Hypothalamus (tissue), 51 donors: ENCODE measurements at places on chromosomes 2 and 18.

DNA sequence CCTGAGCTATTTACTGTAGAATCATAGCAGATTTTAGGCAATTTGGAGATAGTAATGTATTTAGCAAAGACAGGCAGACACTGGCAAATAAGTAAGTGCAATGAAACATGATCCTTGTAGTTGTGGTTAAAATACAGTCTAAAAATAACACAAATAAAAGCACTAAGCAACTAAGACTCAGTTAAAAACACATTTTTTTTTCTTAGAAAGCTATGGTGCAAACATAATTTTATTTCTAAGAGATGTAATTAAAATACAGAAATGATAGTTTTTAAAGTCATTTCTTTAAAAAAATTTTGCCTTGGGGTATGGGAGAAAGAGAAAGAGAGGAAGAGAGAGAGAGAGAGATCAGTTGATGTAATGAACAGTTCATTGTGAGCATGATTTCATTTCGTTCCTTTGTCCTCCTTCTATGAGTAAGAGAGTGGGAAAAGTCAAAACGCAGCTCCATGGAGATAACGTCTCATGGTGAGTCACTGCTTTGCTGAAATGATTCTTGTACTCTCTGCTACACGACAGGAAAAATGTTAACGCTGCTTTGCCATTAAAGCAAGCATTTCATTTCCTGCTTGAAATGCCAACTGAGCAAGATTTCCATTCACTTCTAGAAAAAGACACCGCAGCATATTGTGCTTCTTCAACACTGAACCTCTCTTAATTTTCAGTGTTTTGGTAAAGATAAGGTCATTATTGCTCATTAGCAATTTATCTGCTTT is 61.3 kb upstream of the PGAP1 start:
- DNase-seq = no peak

DNA sequence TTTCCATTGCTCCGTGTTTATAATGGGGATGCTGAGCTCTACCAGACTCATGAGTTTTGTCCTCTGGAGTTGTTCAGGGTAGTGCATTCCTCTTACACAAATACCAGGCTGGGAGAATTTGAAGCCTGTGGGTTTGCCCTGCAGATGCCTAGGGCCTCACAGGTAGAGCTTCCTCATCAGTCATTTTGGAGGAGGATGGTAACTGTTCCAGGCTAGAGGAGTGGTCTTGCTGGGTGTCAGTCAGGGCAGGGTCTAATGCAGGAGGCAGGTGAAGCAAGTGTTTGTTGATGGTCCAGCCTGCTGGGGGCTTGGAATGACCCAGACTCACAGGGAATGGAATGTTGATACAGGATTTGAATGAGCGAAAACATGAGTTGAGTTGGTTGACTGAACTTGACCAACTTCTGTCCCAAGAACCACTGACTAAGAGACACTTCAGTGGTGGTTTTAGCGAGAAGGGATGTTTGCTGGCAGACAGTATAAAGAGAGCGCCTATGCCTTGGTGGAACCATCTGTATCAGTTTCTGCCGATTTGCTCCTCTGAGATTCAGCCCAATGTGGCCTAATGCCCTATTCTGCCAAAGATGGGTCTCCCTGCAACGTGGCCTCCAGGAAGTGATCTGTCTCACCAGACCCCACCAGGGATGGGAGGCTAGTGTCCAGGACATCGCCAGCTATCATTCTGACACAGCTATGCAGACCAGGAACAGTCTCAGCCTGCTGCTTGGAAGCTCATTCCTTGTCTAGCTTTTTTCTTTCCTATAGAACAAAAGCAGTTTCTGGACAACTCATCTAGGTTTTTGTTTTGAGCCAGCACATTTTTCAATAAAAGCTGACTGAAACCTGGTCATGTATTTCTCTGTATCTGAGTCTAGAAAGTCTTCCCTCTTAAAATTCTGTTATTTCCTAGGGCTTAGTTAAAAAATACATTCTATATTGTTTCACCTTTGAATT is 9.3 kb downstream of the IL1R2 start:
- no peak for DNase-seq

- DNase-seq = no peak
These were observed 87.8 kb downstream of the CCDC141 start for GRCh38 chr2:178962152-178962551.

- no peak for DNase-seq
These were observed 9.2 kb downstream of the OXER1 start for GRCh38 chr2:42754776-42755140.

- no peak for DNase-seq
These were observed 10.7 kb downstream of the RPL31 start for GRCh38 chr2:101012706-101013181.

DNA sequence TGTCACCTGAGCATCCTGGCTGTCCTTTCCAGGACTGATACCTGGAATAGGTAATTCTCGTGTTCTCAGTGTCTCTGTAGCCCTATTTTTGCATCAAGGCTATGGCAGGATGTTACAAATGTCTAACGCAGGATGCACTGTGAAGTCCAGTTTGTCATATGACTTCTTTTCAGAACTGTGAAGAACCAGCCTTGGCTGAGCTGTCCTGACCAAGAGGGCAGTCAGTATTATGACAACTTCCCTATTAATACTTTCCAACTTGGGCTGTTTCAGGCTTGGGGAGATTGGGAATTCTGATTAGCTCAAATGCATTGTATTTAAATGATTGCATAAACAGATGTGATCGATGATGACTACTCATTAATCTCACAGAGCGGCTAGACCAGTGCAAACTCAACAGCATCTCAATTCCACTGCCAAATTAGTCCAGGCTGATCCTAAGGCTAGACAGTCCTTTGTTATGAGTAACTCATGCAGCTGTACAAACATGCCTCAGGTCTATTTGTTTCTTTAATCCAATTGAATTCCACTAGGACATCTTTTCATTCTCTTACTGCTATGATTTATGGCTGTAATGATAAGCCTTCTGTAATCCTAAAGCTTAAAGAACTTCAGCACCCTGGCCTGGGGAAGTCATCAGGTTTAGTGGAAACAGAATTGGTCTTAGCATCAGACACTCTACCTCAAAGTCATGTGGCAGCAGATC is 331.6 kb downstream of the KCNS3 start:
- DNase-seq = no peak

DNA sequence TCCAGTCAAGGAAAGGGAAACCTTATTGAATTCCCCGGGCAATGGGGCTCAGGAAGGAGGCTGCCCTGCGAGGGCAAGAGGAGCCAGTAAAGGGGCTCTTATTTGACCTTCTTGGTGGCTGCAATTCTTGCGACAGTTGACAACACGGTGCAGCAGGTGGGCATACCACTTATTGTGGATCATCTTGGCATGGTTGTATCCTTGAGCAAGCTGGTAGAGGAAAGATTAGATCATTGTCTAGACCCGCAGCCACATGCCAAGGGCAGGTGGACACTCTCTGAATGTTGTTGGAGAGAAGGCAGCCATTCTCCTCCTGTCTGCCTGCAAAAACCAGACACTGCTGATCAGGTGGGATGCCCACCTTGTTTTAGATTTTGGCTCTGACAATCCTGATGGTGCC is 170.2 kb upstream of the CHST9 start:
- DNase-seq = no peak

DNA sequence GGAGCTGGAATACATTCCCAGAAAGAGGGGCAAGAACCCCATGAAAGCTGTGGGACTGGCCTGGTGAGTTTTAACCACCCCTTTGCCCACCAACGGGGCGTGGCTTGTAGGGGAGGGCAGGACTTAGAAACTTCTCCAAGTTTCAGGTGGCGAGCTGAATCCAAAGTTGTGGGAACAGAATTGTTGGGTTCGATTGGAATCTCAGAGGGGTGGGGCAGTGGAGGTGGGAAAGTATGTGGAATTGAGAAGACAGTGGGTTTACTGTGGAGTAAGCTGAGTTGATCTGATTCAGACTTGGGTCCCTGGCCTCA is 1.1 kb downstream of the PNKD start:
- no peak for DNase-seq

DNA sequence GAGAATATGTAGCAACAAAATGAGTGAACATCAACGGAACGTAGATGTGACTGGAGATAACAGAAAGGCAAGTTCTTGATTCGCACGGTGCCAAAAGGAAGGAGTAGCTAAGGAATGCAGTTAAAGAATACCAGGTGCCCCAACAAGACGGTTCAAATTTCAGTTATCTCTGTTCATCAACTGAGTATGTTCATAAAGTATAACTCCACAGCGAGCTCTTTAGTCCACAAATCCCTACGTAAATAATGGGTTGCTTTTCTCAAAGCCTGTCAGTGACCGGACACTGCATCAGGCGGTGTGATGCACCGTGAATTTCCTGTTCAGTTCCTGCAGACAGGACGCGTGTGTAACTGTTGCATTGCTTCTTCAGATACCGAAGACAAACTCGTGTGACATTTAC is 91.8 kb downstream of the NOL10 start:
- DNase-seq = no peak
